CD4-positive, alpha-beta memory T cell (primary cell): ENCODE measurements at places on chromosomes 5 and 9. TPM values are rescaled to one million over a fixed set of nuclear protein-coding genes. Genes with fewer than 3 reads are reported as not detected.

The CA9 gene
- not detected for total RNA-seq

The SLC6A19 gene
- not detected for total RNA-seq

The SNAPC4 gene
- 13.1 TPM for total RNA-seq

The HSPB3 gene
- not detected for total RNA-seq

The BNC2 gene
- total RNA-seq = not detected

The ZFP2 gene
- 2.4 TPM for total RNA-seq

The TOR1B gene
- 29.5 TPM for total RNA-seq

The PPP3R2 gene
- total RNA-seq = not detected

The HTR4 gene
- not detected for total RNA-seq

The ALDOB gene
- total RNA-seq = not detected

The C7 gene
- total RNA-seq = not detected

The DMRT3 gene
- total RNA-seq = not detected

The FBP2 gene
- total RNA-seq = not detected

The FAXDC2 gene
- total RNA-seq = 0.47 TPM

The LRRC26 gene
- not detected for total RNA-seq

The CHD1 gene
- total RNA-seq = 91.2 TPM

The CDH9 gene
- not detected for total RNA-seq

The SEC61B gene
- total RNA-seq = 101 TPM

The PTCH1 gene
- 23.0 TPM for total RNA-seq

The GLDC gene
- total RNA-seq = not detected

The SETD9 gene
- total RNA-seq = 6.8 TPM

The CDK5RAP2 gene
- total RNA-seq = 102 TPM

The GAS1 gene
- 0.97 TPM for total RNA-seq

The GLRA1 gene
- not detected for total RNA-seq
